ENCODE measurements at places on chromosomes 16 and 17. TPM values are rescaled to one million over a fixed set of nuclear protein-coding genes. Genes with fewer than 3 reads are reported as not detected.

Gene KRT34
- not detected for polyA plus RNA-seq

Gene CPSF4L
- not detected for polyA plus RNA-seq

Gene NPW
- not detected for polyA plus RNA-seq

Gene HEATR3
- 1.5 TPM for polyA plus RNA-seq

Gene HNF1B
- not detected for polyA plus RNA-seq

Gene ADORA2B
- polyA plus RNA-seq, result 3.2 TPM

Gene CNTD1
- polyA plus RNA-seq, result 2.1 TPM

Gene ZP2
- 2.2 TPM for polyA plus RNA-seq

Gene ZNF469
- polyA plus RNA-seq, result not detected

Gene CNTNAP1
- 6.8 TPM for polyA plus RNA-seq

Gene HBA1
- polyA plus RNA-seq, result 127 TPM

Gene NXN
- 0.11 TPM for polyA plus RNA-seq

Gene TMC5
- polyA plus RNA-seq, result not detected

Gene RCVRN
- not detected for polyA plus RNA-seq

Gene TMEM219
- polyA plus RNA-seq, result 19.7 TPM

Gene SCNN1B
- polyA plus RNA-seq, result not detected

Gene PLD6
- polyA plus RNA-seq, result 5.0 TPM

Gene ACSM2A
- not detected for polyA plus RNA-seq

Gene PHB1
- 30.5 TPM for polyA plus RNA-seq

Gene ELMO3
- not detected for polyA plus RNA-seq

Gene PRSS36
- 0.43 TPM for polyA plus RNA-seq

Gene LRRC46
- 6.0 TPM for polyA plus RNA-seq

Gene ACSM2B
- polyA plus RNA-seq, result not detected

Gene ABCC11
- polyA plus RNA-seq, result 0.20 TPM

Gene WFDC1
- 22.6 TPM for polyA plus RNA-seq

Gene NATD1
- polyA plus RNA-seq, result not detected

Gene TBC1D3E
- not detected for polyA plus RNA-seq

Gene CCL23
- not detected for polyA plus RNA-seq

Gene CLDN7
- polyA plus RNA-seq, result not detected

Gene ADAM11
- polyA plus RNA-seq, result 1.5 TPM

Gene HEATR9
- polyA plus RNA-seq, result not detected

Gene RPL13
- polyA plus RNA-seq, result 137 TPM

Gene CFAP52
- polyA plus RNA-seq, result 0.82 TPM

Gene MYH4
- not detected for polyA plus RNA-seq

Gene C17orf78
- polyA plus RNA-seq, result not detected

Gene TBC1D3G
- polyA plus RNA-seq, result 0.18 TPM

Gene AGRP
- polyA plus RNA-seq, result not detected

Gene KRT23
- 0.60 TPM for polyA plus RNA-seq

Gene HSPB9
- not detected for polyA plus RNA-seq

Gene SMIM5
- not detected for polyA plus RNA-seq

Gene CCDC92B
- 0.34 TPM for polyA plus RNA-seq

Gene TBC1D3K
- polyA plus RNA-seq, result not detected

Gene NOS2
- polyA plus RNA-seq, result not detected

Gene ITGB3
- polyA plus RNA-seq, result not detected

Gene GAS2L2
- polyA plus RNA-seq, result not detected

Gene KRT28
- not detected for polyA plus RNA-seq

Gene SGCA
- polyA plus RNA-seq, result not detected

Gene STH
- polyA plus RNA-seq, result not detected

Gene GUCY2D
- polyA plus RNA-seq, result not detected

Gene GRAP
- polyA plus RNA-seq, result not detected

Gene EVI2B
- polyA plus RNA-seq, result not detected

Gene ARL17B
- polyA plus RNA-seq, result 34.0 TPM

Gene CA4
- 10.5 TPM for polyA plus RNA-seq

Measured in Purkinje cell (primary cell).